ENCODE measurements at places on chromosomes 13 and 19.

DNA sequence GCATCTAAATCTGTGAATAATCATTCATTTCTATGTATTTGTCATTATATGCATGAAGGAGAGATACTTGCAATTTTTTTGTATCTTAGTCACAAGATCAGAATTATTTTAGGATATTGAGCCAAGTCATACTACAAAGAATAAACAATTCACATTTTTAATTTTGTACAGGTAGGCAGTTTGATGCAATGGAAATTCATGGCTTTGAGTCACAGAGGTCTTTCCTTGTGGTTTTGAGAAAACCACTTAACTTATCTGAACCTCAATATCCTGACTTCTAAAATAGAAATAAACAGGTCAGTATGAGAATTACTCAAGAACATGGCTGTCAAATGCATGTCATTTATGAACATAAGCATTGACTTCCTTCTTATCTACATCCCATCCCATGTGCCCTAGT is 221.4 kb upstream of the SLC10A2 start:
- DNase-seq: no peak

GRCh38 chr13:109955598-109955997 is 169.2 kb upstream of the IRS2 start:
- no peak for DNase-seq

DNA sequence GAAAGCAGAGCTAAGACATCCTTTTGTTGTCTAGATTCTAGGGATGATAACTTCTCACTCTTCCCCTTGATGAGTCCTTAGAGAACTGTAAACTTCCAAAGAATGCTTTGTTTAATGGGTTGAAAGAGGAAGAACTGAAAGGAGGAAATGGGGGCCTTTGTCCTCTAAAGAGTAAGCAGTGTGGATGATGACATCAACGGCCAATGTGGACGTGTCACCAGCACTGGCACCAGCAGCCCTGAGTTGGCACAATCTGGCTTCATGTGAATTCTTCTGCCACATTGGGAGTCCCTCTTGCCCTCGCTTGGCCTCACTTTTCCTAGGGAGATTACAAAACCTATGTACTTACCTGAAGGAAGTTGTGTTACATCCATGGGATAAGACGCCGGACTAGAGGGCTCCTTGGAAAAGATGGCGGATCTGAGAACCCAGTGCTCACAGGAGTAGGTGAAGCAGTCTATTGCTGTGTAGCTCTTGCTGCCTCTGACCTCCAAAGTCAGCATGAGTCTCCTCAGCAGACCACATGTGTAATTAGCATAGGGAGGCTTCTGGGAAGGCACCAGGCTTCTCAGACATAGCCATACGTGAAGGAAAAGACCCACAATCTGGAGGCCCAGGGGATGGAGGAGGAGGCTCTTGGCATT is 62.8 kb downstream of the RGCC start:
- DNase-seq: peak; percentile 6

DNA sequence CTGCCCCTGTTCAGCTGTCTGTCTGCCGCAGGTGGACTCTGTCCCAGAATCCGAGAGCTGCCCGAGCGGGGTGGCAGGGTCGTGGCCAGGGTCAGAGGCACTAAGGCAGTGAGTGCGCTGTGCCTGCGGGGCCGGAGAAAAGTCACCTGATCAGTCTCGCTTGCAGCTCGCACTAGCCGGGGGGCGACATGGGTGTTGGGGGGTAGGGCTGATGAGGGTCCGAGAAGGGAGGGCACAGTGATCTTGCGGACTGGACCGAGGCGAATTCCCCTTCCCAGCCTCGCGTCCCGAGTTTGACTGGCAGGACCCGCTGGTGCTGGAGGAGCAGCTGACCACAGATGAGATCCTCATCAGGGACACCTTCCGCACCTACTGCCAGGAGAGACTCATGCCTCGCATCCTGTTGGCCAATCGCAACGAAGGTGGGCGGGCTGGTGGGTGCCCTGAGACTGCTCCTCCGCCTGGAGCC is 627 bp downstream of the GCDH start:
- no peak for DNase-seq

GRCh38 chr13:27339299-27339698 is 68.7 kb downstream of the RASL11A start:
- DNase-seq: no peak

DNA sequence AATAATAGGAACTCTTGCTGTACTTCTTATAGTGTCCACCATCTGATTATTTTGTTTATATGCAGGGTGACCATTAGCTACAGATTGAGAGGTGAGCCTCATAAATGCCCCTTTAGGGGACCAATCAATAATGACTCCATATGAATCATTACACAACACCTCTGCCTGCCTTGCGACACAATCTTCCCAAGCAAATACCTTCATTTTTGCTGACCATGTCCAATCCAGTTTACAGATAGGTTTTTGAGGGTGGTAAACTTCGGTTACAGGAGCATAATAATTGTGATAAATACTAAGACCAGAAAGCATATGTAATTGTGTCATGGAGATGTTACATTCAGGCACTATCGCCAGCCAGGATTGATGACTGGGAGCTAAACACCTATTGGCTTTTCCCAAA is 23.6 kb upstream of the IL17D start:
- no peak for DNase-seq

DNA sequence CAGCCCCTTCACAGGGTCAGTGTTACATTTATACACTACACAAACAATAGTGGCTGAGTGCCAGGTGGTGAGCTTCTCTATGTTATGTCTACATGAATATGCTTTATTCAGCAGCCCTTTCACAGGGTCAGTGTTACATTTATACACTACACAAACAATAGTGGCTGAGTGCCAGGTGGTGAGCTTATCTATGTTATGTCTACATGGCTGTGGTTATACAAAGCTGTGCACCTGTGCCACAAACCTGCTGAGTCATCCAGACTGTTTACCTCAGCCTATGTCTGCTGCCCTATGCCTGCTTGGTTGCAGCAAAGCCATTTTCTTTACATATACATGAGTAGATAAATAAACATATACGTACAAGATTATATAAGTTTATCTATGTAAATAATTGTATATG is 76.5 kb downstream of the ZNF726 start:
- DNase-seq: no peak

DNA sequence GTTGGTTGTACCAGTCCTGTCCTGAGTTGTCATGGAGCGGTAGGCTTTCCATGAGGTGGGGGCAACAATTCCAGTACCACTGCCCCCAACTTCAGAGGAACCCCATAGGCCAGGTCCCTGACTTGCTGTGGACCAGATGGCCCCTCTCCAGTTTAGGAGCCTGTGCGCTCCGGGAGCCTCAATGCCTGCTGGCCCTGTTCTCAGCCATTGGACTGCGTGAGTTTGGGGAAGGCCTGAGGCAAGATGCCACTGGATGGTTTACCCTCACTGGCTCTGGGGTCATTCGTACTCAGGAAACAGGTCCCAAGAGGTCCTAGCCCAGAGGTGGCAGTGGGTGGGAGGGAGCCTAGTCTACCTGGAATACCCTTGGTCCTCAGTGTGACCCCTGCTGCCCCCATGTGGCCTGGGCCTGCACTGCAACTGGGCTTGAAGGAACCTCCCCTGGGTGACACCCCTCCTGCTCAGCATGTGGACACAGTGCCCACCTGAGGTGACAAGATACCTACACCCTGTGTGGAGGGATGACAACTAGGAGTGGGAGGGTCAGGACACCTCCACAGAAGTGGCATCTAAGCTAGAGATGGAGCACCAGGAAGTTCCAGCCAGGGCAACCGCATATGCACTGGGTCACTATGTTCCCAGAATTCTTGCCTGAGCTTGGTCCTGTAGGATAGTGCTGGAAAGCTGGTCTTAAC is 6.0 kb upstream of the PRR19 start:
- no peak for DNase-seq

GRCh38 chr13:97653443-97654140 is 219.6 kb downstream of the RAP2A start:
- no peak for DNase-seq

DNA sequence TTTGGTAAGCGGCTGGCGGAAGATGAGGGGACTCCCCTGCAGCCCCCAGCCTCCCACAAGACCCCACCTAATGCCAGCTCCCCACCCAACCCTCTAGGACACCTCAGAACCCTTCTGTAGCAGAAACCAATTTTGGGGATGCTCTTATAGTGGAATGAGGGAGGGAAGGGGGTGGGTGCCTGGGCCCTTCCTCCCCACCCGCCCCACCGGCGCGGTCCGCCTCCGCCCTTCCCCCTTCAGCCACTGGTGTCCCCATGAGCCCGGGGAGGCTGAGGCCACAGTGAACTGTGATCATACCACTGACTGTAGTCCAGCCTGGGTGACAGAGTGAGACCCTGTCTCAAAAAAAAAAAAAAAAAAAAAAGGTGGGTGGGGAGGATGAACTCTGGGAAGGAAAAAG is 16.2 kb downstream of the TLE6 start:
- DNase-seq: no peak

GRCh38 chr13:97843189-97843588 is 110.3 kb upstream of the IPO5 start:
- no peak for DNase-seq

DNA sequence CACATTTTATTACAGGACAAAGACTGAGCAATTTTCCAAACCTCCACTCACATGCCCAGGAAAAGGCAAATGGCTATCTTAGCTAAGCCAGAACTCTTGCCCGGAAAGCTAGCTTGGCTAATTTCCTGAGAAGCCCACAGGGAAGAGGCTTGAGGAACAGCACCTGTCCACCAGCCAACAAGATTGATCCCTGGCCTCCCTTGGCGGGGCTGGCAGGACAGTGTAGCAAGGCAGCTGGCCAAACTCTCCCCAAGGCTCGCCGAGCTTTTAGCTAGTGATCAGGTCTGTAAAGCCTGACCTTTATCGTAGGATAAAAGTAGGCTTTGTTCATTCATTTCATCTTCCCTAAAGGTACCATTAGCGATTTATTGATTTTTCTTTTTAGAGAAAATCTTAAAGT is 101.4 kb downstream of the UQCRFS1 start:
- no peak for DNase-seq

DNA sequence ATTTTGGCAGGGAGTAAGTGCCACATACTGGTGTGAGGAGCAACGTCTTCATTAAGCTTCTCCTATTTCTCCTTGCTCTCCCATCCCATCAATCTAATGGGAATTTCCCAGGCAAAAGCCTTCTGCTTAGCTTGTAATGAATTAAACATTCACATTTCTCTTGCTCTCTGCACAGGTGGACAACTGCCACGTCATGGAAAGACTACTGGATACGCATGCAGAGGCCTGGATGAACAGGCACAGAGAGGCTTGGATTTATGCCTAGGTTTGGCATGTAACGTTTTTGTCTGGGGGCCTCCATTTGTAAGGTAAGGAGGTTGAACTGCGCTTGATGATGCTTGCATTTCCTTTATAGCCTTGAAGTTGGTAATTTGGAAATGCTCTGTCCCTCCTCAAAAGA is 374.8 kb downstream of the KLF12 start:
- DNase-seq: no peak

- DNase-seq: no peak
These were observed 167.0 kb downstream of the COG6 start for GRCh38 chr13:39822437-39822836.

DNA sequence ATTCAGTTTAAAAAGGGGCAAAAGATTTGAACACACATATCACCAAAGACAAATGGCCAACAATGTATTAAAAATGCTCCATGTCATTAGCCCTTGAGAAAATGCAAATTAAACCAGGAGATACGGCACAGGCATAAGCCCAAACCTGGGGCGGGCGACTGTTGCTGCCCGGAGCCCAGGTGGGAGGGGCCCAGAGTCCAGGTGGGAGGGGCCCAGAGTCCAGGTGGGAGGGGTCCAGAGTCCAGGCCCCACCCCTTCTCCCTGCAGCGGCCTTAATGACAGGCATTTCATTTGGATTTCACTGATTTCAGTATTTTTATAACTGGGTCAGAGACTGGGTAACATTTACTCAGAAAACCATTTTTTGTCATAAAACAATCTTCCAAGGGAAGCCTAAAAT is 78.2 kb downstream of the RASA3 start:
- no peak for DNase-seq

GRCh38 chr19:18785179-18786124 is 5.7 kb downstream of the COMP start:
- no peak for DNase-seq

GRCh38 chr19:10113964-10114650 is 2.6 kb downstream of the P2RY11 start:
- DNase-seq: no peak

DNA sequence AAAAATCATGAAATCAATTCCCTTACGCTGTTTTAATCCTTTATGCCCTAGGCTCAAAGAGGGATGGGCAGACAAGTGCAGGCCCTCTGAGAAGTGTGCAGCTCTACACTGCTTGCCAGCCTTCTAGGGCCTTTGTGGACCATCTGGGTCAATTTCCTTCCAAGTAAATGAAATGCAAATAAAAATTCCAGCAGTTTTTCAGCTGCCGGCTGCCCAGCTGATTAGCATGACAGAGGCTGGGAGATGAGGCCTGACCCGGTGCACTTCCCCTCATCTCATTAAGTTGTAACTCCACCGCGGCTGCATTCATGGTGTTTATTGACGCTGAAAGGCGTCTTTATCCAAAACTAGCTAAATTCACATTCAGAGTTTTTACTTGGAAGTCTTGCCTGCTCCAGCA is 47.5 kb upstream of the GSX1 start:
- no peak for DNase-seq

DNA sequence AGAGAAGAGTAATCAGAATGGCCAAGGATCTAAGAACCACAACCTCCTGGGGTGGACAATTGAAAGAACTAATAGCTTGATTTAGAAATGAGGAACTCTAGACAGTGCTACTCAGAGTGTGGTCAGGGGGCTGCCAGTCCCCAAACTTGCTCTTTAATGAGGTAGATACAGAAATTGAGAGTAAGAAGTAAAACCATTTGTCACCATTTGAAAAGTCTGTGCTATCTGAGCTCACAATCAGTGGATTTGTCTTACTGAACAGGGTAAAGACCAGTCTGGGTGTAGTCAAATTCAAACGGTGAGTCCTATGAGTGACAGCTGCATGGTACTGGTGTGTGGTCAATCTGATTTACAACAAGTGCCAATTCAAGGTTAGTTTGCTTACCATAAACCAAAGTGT is 118.9 kb downstream of the KL start:
- DNase-seq: no peak

- DNase-seq: no peak
These were observed 598.1 kb downstream of the DCT start for GRCh38 chr13:93881411-93881810.

DNA sequence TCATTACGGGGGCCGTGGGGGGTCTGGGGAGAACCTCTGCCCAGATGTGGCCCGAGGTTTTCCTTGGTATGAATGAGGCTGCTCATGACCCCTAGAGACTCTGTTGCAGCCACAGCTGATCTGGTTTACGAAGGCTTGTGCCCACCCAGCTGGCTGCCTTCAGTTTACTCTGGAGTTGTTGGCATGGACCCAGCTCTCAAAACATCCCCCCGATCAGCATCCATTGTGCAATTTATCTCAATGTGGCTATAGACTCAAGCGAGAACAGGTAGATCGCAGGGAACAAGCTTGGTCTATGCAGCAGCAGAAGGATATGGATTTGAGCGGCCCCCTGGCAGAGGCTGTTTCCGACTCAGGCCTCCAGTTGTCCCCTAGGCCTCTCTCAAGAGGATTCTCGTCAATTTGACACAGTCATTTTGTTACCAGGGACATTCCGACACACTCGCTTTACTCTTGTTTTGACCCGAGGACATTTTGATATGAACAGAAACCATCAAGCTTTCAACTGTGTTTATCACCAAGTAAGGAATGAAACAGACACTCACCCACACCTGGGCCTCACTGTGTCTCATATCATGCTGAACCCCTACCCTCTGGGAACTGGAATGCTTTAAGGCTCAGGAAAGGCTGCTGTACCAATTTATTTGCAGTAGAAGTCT is 161.5 kb downstream of the KATNAL1 start:
- no peak for DNase-seq

Data from SIG-M5 (cell line).